NCI-H748 treated with DMSO at 0.1 percent for 48 hours (cell line): ENCODE measurements at places on chromosomes 1 and 21.
A peak's percentile ranks its signal among the peaks of the same experiment; 100 is the strongest.

- no peak for DNase-seq
Measured at GRCh38 chr1:212182579-212182978, 102.6 kb upstream of the PPP2R5A start.

GRCh38 chr1:228017356-228018124, 10.7 kb downstream of the WNT3A start:
- DNase-seq = no peak

GRCh38 chr1:180228648-180229482, 1.2 kb upstream of the LHX4 start:
- no peak for DNase-seq

GRCh38 chr1:190138702-190139101, 339.0 kb downstream of the BRINP3 start:
- no peak for DNase-seq

DNA sequence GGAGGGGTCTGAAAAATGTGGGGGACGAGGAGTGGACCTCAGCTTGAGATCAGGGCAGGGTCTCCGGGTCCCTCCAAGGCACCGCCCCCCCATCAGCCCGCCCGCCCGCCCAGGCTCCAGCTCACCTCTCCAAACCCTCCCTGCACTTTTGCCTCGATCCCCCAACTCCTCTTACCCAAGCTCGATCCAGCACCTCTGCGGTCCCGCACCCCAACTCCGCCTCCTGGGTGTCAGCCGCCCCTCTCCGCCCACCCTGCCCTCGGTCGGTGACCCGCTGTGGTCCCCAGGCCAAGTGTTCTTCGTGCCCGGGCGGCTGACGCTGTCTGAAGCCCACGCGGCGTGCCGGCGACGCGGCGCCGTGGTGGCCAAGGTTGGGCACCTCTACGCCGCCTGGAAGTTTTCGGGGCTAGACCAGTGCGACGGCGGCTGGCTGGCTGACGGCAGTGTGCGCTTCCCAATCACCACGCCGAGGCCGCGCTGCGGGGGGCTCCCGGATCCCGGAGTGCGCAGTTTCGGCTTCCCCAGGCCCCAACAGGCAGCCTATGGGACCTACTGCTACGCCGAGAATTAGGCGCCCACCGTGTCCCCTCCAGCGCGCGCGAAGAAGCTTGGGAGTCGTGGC, 5.7 kb downstream of the HAPLN2 start:
- DNase-seq = no peak

- DNase-seq = no peak
Measured at GRCh38 chr1:31036749-31037500, 28.6 kb downstream of the PUM1 start.

DNA sequence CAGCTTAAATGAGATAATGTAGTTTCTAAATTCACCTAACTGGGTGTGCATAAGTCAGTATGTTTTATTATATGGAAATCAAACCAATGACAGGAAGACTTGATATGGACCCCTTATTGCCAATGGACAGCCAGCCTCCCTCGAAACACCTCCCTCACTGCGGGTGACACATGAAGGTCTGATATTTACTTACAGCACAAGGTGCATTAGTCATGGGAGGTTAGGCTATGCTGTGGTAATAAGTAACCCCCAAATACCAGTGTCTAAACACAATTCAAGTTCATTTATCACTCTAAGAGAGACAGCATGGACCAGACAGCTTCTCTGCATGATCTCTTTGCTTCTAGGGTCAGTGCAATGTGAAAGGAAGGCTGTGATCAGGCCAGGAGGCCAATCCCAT, 126.0 kb upstream of the KCNJ6 start:
- DNase-seq = no peak

GRCh38 chr1:185608177-185608576, 126.0 kb upstream of the HMCN1 start:
- no peak for DNase-seq

DNA sequence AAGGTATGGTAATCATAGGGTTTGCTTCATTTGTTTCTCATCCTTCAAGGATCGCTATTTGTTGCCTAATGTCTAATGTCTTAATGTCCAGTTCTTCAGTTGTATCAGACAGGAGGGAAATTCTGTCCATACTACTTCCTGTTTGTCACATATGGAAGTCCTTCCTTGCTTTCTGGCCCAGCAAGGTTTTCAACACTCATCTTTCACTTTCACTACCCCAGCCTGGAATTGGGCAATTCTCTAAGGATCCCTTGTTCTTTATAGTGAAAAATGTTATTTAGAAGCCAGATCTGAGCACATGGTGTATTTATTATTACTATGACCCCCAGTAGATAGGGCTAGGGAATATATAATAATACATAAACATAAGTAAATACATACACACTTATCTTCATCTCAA, 50.6 kb upstream of the SLC35A3 start:
- DNase-seq = no peak

DNA sequence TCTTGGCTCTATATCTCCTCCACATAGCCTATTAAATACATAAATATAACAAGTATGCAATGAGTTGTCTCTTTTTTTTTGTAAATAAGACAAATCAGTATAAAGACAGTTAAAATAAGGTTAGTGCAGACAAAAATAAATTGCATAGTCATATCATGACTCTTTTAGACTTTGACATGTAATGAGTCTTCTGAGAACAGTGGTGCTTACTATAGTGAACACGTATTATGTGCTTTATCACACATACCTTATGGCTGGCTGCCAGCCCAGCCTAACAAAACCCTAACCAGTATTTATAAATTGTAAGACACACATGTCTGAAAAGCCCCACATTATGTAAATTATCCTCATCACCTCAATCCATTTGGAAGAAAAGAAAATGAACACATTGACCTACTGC, 29.1 kb upstream of the F13B start:
- no peak for DNase-seq

GRCh38 chr21:41715649-41716281, 51.1 kb downstream of the RIPK4 start:
- no peak for DNase-seq

DNA sequence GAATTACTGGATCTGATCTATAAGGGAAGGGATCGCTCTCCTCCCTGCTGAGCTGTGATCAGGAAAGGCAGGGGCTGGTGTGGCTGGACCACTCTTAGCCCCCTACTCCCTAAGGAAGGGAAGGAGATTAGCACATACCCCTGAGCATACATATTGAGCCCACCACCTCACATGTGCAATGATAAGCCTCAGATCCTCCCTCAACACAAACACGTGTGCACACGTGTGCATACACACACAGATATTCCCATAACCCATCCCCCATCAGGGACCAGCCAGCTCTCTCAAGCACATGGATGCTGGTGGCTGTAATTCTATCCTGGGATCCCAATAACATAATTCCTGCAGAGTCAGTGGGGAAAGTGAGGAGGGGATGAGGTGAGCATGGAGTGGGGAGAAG, 21.2 kb downstream of the SYT2 start:
- DNase-seq = no peak

DNA sequence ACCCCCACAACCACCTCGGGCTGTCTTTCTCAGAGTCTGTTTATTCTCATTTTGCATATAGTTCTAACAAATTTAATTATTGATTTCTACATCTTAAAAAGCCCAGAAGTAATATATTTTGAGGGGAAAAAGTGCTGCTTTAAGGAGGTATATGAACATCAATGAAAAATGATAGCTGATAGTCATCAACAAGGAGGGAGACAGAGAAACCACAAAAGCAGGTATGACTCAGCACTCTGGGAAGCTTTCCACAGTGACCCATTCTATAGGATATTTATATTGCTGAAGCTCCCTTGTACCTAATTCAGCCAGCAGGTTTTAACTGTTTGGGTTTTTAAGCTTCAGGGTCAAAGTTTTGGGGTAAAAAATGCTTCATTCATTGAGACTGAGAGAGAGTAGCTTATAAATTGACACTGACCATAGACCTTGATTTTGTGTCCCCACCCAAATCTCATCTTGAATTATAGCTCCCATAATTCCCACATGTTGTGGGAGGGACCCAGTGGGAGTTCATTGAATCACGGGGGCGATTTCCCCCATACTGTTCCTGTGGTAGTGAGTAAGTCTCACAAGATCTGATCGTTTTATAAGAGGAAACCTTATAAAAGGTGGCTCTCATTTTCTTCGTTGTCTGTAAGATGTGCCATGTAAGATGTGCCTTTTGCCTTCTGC, 27.4 kb downstream of the VANGL1 start:
- no peak for DNase-seq

DNA sequence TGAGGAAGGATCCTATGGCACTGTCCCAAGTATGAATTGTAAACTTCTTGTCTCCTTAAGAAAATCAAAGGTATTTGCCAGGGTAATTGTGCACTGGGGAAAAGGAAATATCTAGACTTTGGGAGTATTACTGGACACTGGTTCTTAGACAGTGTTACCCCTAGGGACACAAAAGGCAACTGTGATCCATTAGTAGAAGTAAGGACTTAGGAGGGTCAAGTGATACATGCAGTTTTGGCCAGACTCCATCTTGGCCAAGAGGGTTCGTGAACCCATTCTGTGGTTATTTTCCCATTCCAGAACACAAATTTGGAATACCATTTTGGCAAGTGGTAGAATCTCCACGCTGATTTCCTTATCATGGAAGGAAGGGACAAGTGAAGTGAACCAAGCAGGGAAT, 98.1 kb downstream of the TM2D1 start:
- DNase-seq = no peak

DNA sequence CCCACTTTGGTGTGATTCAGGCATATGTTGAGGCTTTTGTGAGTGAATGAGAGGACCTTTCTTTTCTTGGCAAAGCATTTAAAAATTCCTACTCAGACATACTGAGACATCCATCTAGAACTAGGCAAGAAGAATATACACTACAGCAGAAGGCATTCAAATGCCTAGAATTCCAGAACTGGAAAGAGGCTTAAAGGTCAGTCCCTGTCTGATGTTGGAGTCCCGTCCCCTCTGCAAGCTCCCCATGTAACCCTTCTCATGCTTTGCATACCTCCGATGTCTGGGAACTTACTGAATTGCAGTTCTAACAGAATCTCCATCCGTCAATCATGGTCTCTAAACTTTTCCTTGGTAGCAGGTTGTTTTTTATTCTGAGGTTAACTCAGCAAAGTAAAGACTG, 152.9 kb downstream of the ATP6V1G3 start:
- no peak for DNase-seq

- DNase-seq = no peak
Measured at GRCh38 chr1:171219346-171220080, 28.8 kb upstream of the FMO1 start.

- no peak for DNase-seq
Measured at GRCh38 chr1:43438953-43439581, 14.7 kb downstream of the HYI start.

GRCh38 chr1:232509570-232509969, 120.4 kb downstream of the SIPA1L2 start:
- no peak for DNase-seq

DNA sequence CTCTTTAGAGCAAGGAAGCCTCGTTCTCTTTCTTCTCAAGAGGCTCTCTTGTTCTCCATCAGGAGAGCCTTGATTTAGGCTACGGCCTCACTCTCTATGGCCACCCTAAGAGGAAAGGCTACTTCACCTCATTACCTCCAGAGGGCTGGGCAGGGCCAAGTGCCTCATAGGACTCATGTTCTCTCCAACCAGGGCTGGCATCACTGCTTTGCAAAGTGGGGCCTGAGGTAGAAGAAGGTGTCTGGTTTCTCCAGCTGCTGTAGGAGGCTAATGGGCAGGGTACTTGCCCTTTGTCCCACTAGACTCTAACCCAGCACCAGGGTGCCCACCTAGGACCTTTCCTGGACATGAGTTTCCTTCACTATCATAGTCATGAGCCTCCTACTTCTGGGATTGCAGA, 2.1 kb upstream of the ATXN7L2 start:
- DNase-seq = no peak

- peak; percentile 32 for DNase-seq
Measured at GRCh38 chr1:242017580-242018233, 18.8 kb upstream of the MAP1LC3C start.

DNA sequence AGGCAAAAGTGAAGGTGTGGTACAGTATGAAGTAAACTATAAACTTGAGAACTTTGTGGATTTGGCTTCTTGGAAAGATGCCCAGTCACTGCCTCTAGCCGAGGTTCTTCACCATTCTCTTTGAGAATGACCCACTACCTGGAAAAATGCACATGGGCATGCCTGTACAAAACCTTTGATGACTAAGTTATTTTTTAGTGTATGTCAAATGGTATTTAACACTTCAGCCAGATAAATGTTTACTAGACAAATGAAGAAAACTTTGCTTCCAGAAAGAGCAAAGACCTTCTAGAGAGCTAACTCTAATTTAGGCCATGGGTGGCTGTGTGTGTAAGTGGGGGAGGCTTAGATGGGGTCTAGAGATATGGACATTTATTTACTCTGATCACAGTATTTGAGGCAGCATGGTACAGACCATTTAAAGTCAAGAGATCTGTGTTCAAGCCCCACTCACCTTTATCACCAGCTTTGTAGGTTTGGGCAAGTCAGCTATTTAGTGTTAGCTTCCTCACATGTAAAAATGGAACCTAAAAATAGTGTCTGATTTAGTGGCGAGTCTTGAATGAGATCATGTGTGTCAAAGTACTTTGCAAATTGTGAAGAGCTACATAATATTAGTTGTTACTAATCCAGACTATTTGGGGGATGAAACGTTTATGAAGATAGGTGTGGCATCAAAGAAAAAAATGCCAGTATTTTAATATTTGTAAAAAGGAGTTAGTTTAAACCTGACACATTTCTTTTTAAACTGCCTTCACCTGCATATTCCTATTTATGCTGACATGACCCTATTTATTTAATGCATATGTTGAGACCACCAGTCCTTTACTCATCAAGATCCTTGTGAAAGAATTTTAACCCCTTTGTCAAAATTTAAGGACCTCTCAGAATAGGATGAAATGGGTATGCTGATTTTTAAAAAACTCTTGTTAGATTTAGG, 20.2 kb downstream of the NFYC start:
- peak; percentile 93 for DNase-seq

DNA sequence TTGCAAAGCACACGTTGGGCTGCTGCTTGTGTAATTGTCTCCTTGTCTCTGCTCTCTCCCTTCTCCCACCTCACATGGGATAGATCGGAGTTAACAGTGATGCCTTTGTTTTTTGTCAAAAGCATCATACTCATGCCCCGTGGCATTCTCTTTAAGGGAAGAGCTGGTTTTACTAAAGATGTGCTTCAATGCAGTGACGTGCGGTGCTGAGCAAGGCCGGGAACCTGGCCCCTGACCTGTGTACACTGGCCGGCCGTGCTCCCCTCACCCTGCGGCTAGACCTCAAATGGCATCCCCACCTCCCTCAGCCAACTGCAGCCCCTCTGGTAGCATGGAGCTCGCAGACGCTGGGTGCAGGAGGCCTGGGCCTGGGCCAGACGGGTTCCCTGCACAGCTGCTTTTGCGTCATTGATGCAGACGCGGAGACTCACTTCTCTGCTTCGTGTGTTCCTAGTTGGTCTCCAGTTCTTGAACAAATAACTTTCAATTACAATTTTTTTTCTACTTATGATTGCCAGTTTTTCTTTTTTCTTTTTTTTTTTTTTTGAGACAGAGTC, 19.9 kb downstream of the AGPAT3 start:
- DNase-seq = no peak
